ENCODE measurements at places on chromosomes 1 and 21. TPM values are rescaled to one million over a fixed set of nuclear protein-coding genes. Genes with fewer than 3 reads are reported as not detected.

GRCh38 chr1:41427122-41427913 lies 57.2 kb downstream of the EDN2 start:
- no peak for DNase-seq

ILDR2 gene
- 0.56 TPM for total RNA-seq

- no peak for DNase-seq
These were observed 133.3 kb downstream of the PGBD5 start for GRCh38 chr1:230292689-230293389.

SERINC2 gene
- total RNA-seq, result 36.4 TPM

GRCh38 chr21:26072666-26073615 lies 97.6 kb downstream of the APP start:
- no peak for DNase-seq

ADGRL4 gene
- total RNA-seq, result not detected

DNA sequence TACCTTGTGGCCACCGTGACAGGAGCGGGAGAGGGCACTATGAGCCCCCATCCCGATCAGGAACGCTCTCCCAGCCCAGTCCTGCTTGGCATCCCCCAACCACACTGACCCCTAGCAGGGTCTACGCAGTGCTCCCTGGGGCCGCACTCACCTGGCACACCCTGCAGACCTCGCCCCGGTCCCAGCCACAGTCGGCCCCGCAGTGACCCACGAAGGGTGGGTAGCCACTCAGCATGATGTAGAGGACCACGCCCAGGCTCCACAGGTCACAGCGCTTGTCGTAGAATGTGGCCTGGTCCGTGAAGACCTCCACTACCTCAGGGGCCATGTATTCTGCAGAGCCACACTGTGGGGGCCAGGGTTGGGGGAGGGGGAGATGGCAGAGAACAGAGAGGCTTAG lies 11.1 kb upstream of the KNCN start:
- no peak for DNase-seq

- no peak for DNase-seq
These were observed 2169.2 kb downstream of the MRPL39 start for GRCh38 chr21:23438081-23438480.
